ENCODE measurements at places on chromosomes 3 and 15.

DNA sequence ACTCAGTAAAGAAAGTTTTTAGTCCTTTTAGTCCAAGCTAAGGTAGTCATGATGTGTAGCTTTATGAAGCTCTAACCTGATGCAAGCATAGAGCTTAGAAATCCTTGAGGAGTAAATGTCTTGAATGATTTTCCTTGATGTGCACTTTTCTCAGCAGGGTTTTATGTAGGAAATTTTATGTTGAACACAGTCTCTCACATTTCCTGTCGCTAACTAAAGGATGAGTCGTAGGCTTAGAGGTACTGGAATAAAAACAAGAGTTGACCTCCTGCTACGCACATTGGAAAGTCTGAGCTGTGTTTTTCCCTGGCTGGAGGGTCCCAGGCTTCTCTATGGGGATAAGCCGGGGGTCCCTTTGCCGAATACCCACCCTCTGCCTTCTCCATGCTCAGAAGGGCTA is 34.7 kb upstream of the ZPLD1 start:
- DNase-seq, result no peak

- DNase-seq, result no peak
Observed at GRCh38 chr15:55320963-55321362, 1.9 kb downstream of the PIGB start.

DNA sequence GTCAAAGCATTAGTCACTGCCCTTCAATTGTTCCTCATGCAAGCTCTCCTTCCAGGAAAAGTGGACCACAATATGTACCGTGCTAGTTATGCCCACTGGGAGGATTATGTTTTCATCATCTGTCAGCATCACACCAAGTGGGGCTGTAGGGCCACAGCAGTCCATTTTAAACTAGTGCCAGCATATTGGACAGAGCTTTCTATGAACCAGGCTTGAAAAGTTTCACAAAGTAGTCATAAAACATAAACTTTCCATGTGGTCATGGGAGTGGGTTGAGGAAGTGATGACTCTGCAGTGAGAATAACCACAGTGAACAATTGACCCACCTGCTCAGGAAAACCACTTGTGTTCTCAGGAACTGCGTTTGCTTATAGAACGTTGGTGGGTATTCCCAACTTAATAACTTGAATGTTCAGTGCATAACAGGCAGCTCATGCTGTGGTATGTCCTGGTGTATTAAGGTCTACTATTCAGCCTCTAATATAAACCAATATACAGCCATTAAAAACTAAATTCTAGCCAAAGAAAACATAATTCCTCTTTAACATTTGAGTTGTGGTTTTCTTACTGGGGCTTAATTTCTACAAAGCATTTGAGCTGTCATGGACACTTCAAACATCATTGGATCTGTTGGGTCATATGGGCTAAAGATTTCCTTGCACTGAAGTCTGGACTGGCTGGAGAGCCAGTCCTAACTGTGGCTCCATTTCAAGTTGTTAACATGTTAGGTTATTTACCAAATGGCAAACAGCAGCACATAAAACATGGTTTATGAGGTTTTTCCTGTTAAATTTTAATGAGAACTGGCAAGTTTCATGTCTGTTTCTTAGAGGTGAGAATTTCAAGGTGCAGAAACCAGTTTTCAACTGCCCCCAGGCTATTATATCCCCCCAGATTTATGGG is 274.1 kb downstream of the OTOL1 start:
- DNase-seq, result no peak

GRCh38 chr3:62057339-62058047 is 315.9 kb downstream of the FEZF2 start:
- no peak for DNase-seq

DNA sequence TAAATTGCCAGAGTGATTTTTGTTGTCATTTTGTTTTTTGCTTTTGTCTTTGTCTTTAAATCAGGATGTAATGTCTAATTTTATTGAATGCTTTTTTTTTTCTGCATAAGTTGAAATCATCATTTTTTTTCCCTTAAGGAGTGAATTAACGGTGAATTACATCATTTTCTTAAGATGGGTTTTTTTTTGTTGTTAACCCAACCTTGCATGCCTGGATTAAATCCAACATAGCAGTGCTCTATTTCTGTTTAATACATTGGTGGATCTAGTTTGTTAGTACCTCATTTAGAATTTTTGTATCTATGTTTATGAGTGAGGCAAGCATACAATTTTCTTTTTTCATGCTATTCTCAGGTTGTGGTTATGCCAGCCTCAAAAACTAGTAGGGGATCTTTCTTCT is 186.4 kb upstream of the TMC3 start:
- DNase-seq, result no peak

- no peak for DNase-seq
Observed at GRCh38 chr3:170232266-170232665, 10.0 kb downstream of the PRKCI start.

- peak; percentile 72 for DNase-seq
Observed at GRCh38 chr3:183825456-183826161, at the start of gene MAP6D1. MAP6D1 (minus strand) TSS chr3:183825577; CDS start chr3:183825547, 30 bp downstream.

GRCh38 chr3:54685213-54685612 is 242.6 kb downstream of the LRTM1 start:
- no peak for DNase-seq

DNA sequence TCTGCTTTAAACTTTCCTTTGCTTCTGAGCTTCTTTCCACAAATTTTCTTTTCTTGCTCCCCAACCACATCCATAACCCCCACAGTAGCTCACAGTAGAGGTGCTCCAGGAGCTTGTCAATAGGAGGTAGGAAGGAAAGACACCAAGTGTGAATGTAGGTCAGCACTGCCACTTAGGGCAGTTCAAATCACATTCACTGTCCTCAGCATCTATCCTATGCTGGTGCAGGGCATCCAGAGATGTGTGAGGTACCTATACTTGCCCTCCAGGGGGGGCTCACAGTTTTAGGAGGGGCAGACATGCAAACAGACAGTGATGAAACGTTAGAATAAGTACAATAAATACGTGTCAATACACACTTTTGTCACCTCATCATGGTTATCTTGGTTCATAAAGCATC is 1.5 kb upstream of the SPSB4 start:
- no peak for DNase-seq

DNA sequence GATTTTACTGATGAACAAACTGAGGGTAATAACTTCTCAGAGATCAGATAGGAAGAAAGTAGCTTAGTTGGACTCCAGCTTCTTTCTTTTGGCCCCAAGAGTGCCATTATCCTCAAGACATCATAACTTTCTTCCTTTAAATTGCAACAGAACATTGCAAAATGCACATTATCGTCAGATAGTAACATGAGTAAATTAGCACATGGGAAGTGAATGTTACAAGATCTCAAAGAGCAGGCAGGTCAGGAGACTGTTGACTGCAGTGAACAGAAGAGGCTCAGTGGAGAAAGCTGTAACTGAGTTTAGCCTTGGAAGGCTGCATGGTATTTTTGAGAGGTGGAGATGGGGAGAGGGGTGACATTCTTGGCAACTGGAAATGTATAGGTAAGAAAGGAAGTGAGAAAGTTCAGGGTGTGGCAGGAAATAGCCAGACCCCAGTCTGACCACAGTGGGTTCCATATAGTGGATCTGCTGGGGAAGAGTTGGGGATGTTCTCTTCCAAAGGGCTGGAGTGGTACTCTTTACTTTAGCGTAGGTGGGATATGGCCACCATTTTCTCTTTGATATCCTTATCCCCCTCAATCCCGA is 307.7 kb downstream of the RPLP1 start:
- no peak for DNase-seq

- no peak for DNase-seq
Observed at GRCh38 chr3:66490214-66490613, 10.6 kb downstream of the LRIG1 start.

GRCh38 chr3:87270908-87271700 is 5.3 kb downstream of the POU1F1 start:
- no peak for DNase-seq

DNA sequence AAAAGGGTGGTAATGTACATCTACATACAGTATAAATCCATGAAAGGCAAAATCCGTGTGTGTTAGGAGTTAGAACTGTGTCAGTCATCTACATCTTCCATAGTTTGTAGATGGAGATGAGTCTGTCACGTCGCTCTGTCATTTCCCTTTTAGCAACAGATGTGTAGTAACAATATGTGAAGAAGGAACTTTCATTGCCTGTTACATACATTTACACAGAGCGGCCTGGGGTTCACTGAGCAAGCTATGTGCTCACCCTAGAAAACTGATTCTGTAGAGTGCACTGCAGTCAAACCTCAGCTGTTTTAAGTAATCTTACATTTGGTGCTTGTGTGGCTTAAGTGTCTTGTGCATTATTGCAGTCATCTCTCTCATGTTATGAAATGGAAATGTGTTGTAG is 41.6 kb upstream of the AP3B2 start:
- no peak for DNase-seq

DNA sequence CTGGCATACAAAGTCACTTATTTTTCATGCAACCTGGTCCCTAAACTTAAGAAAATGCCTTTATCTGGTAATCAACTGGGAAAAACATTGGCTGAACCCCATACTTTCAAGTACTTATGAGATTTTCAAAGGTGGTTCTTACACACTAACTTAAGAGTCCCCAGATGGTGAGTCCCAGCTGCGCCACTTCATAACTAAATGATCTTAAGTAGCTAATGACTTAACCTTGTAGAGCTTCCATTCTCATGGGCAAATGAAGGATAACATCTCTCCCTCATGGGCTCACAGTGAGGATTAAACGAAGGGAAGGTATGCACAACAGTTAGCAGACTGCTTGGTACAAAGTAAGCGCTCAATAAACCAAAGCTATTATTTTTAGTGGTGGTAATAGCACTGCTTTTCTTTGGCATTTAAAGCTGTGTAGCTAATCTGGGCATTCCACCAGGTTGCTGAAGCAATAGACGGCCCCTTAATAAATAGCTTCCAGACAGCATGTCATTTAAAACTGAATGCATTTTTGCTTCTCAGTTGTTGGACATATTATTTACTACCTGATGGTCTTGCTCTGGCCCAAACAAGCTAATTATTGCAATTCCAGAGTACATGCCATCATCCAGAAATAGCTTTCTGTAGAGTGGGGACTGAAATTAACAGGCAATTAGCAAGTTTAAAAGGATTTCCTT is 55.4 kb downstream of the LIPC start:
- DNase-seq, result no peak

DNA sequence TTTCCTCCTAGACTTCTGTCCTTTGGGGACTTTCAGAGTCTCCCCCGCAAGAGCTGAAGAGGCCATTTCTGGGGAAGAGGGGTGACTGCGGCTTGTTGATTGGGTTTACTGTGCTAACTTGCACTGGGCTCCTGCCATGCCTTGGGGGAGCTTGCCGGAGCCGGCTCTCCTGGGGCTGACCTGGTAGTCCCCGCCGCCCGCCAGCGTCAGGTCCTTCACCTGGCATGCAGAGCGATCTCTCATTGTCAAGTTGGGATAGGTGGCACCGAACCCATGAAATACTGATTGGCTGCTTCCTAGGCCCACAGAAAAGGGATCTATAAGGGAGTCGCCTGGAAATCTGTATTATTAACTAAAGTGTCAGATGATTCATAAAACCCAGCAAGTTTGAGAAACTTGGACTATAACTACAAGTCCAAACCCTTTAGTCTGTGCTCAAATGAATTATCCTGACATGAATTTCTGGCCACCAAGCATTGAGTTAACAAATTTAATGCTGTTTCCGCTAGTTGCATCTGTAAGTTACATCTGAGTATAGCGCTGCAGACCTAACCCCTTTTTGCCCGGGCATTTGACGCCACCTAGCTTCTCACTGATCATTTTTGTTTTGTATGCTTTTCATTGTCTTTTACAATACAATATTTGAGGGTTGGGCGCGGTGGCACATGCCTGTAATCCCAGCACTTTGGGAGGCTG is 607 bp upstream of the IMP3 start:
- peak; percentile 56 for DNase-seq

GRCh38 chr15:26314577-26314976 is 451.4 kb upstream of the ATP10A start:
- no peak for DNase-seq

- no peak for DNase-seq
Observed at GRCh38 chr15:41584636-41585126, 25.7 kb downstream of the TYRO3 start.

DNA sequence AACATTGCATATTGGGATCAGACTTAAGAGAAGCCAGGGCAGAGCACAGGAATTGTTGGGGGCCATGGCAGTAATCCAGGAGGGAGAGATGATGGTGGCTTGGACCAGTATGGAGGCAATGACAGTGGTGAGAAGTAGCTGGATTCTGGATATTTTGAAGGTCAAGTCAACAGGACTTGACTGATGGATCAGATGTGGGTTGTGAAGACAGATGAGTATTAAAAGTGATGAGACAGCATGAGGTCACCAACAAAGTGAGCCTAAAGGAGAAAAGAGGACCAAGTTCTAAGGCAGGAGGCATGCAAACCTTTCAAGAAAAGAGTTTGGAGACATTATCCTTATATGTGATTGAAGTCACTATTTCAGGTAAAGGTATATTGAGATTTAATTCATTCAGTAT is 56.6 kb upstream of the TIPARP start:
- DNase-seq, result no peak

GRCh38 chr15:83709241-83709640 is 55.3 kb downstream of the ADAMTSL3 start:
- no peak for DNase-seq

GRCh38 chr15:72397796-72398588 is at the start of gene TMEM202:
TMEM202 (plus strand) TSS chr15:72398305; CDS start chr15:72398327, 22 bp downstream.
- no peak for DNase-seq

DNA sequence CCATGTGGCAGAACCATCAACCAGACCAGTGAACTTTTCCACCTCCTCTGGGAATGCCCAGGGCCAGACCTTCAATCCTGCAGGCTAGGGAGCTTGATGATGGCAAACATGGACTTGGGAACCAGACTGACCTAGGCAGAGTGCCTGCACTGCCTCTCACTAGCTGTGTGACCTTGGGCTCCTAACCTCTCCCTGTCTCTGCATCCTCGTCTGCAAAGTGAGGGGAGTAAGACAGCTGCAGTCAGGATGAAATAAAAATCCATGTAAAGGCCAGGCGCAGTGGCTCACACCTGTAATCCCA is 17.5 kb upstream of the LOXL1 start:
- DNase-seq, result no peak

DNA sequence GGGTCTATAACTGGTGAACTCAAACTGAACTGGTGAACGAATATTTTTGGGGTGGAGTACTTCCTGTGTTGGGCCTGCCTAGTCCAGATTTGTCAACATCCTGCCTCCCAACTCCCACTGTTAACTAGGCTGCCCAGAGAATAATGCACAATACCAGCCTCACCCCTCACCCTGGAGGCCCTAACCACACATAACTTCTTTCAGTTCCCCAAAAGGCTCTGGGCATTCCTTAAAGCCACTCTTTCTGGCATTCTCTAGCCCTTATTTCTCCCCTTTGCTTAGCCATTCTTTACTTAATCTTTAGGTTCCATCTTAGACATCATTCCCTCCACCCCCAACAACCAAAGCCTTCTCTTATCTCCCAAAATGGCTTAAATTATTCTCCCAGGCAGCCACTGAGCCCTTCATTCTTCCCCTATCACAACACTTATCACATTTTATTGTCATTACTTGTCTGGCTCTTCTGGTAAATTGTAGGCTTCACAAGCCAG is 9.1 kb upstream of the SEC11A start:
- DNase-seq, result no peak

- no peak for DNase-seq
Observed at GRCh38 chr15:37090543-37091175, 9.7 kb downstream of the MEIS2 start.

Data from hepatocyte (in vitro differentiated cells).